ENCODE measurements at places on chromosomes 1 and 21.

- no peaks in the 10 kb centered on the region for H3K36me3 ChIP-seq
- H3K27ac ChIP-seq: no peak overlapping the region
- no peaks in the 10 kb centered on the region for H3K27me3 ChIP-seq
- no peak overlapping the region for H3K4me3 ChIP-seq
- H3K4me1 ChIP-seq: no peaks in the 10 kb centered on the region
These were observed 52.6 kb upstream of the RC3H1 start for GRCh38 chr1:174074757-174075156.

GRCh38 chr1:33743221-33743998 is 120.5 kb upstream of the HMGB4 start:
- no peaks in the 10 kb centered on the region for H3K27me3 ChIP-seq
- H3K4me3 ChIP-seq: no peak overlapping the region
- DNase-seq: no peak
- H3K27ac ChIP-seq: no peak overlapping the region
- no peaks in the 10 kb centered on the region for H3K4me1 ChIP-seq

DNA sequence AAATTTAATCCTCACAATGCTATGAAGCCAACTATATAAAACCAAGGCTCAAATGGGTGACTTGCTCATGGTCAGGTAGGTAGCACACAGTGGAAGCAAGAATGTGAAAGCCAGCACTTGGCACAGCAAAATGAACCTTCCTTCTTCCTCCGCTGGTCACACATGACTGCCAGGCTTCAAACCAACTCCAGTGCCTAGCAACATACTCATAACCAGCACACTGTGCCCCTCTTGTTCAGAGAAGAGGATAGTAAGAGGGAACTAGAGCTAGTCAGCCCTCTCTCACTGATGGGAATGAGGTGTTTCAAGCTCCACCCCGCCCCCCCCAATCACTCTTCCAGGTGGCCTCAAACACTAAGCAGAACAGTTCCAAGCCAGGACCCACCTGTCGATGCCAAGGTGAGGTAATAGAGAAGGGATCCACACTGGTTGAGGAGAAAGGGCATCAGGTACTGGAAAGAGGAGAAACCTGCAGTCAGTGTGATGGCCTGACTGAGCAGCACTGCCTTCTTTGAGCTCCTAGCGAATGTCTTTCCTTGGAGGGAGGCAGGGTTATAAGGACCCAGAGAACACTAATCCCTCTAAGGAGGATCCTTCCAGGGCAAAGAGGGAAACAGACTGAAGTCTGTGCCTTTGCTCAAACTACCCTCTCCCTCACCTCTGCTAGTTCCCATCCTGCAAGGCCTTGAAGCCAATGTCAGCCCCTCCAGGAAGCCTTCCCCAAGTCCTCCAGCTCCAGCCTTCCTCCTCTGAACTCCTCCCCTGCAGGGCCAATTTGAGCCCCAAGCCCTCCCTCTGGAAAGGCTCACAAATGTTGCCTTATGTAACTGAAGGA is 1.2 kb downstream of the TMEM234 start:
- no peak for DNase-seq
- peaks cover 6% of the 10 kb centered on the region for H3K4me1 ChIP-seq
- H3K36me3 ChIP-seq: peaks cover 4% of the 10 kb centered on the region
- H3K27ac ChIP-seq: peak overlapping the region; percentile 20
- no peaks in the 10 kb centered on the region for H3K27me3 ChIP-seq
- H3K4me3 ChIP-seq: peak overlapping the region; percentile 99

DNA sequence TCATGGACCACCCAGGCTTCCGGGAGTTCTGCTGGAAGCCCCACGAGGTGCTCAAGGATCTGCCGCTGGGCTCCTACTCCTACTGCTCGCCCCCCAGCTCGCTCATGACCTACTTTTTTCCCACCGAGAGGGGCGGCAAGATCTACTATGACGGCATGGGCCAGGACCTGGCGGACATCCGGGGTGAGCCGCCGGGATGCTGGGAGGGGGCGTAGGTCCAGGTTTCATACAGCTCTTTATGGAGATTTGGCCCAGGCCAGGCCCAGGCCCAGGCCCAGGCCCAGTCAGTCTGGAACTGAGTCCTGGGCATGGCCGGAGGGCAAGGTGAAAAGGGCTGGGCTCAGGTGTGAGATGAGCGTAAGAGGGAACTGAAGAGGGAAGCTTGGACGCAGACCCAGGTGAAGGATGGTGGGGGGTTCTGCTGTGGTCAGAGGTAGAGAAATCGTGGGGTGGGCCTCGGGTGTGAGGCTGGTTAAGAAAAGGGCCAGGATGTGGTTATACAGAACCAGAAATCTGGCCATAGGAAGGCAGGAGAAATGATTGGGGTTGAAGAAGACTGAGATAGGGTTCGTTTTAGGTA is 23.0 kb downstream of the DISP3 start:
- H3K4me1 ChIP-seq: no peaks in the 10 kb centered on the region
- no peaks in the 10 kb centered on the region for H3K27me3 ChIP-seq

GRCh38 chr21:15309721-15310120 is 244.9 kb upstream of the NRIP1 start:
- no peaks in the 10 kb centered on the region for H3K36me3 ChIP-seq
- no peaks in the 10 kb centered on the region for H3K27me3 ChIP-seq
- no peak overlapping the region for H3K4me3 ChIP-seq
- DNase-seq: no peak
- H3K27ac ChIP-seq: no peak overlapping the region

DNA sequence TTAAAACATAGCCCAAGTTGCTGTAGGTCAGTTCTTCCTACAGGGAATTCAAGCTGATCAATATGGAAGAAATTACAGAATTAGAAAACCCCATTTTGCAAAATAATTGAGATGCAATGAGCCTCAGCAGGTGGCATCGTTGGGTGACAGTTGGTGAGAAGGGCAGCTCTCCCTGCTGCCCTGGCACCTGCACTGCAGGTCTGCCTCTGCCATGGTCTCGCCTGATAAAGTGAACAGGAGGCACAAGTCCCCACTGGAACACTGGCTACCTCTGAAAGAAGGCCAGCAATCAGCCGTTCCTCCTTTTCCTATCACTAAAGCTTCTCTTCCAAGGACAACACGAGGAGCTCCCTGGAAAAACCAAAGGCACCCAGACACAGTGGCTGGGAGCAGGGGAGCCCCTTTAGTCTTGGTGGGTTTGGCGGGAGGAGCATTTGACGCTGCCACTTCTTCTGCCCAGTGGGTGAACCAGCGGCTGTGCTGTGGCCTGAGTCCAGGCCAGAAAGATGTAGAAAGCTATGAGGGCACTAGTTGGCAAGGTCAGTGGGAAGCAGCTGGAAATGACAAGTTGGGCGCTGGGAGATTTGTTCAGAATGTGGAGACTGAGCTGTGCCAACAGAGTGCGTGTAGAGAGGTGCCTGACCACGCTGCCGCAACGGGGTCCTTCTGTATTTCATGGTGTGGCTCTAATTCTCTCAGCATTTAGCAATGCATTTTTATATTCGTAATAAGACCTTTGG is 93.1 kb downstream of the RIPK4 start:
- peak; percentile 15 for DNase-seq
- no peaks in the 10 kb centered on the region for H3K27me3 ChIP-seq
- no peaks in the 10 kb centered on the region for H3K36me3 ChIP-seq
- no peak overlapping the region for H3K27ac ChIP-seq
- peaks cover 12% of the 10 kb centered on the region for H3K4me1 ChIP-seq

GRCh38 chr1:183251959-183252450 is 65.9 kb downstream of the LAMC2 start:
- no peak overlapping the region for H3K27ac ChIP-seq
- no peaks in the 10 kb centered on the region for H3K36me3 ChIP-seq
- no peaks in the 10 kb centered on the region for H3K4me1 ChIP-seq
- no peak overlapping the region for H3K4me3 ChIP-seq
- H3K27me3 ChIP-seq: no peaks in the 10 kb centered on the region
- no peak for DNase-seq

DNA sequence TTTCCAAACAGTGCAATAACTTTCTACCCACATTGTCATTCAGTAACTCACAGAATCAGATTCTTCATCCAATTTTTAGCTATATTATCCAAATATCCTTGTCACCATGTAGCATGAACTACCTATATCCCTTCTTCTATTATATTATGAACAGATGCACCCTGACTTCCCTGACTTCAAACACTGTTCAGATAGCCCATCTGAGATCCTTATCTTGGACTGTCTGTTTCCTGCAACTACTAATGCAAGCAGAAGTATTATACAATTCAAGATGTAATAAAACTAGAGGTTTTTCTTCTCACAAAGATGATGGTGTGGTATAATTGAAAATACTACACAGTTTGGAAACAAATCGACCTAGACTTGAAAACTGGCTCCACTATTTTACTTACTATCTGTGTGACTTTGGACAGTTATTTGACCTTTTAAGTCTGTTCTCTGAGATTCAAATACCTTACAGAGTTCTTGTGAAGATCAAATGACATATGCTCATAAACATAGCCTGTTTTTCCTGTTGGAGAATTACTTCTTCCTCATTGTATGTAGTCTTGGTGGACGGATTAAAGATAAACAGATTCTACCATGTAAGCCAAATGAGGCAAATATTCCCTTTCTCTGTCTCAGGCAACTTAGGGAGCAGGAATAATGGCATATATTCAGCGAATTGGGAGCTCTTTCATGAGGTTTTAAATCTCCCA is 407.9 kb upstream of the ZRANB2 start:
- DNase-seq: no peak
- no peaks in the 10 kb centered on the region for H3K27me3 ChIP-seq
- no peak overlapping the region for H3K4me3 ChIP-seq
- no peaks in the 10 kb centered on the region for H3K36me3 ChIP-seq

DNA sequence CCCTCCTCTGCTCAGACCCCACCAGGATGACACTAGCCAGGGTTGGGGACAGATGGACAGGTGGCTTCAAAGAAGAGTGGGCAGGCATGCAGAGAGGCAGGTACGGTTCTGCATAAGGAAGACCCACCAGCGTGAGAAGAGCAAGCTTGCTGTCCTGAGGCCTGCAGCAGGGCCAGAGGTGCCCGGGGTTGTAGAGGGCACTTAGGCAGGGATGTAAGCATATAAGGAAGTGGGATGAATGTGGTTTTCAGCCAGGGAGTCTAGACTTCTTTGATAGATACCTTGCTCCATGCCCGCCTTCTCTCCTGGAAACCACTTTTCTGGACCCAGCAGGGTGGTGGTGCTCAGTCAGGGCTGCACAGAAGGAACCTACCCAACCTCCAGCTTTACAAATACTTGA is 1.4 kb downstream of the TTC39A start:
- no peaks in the 10 kb centered on the region for H3K27me3 ChIP-seq
- DNase-seq: no peak
- no peak overlapping the region for H3K27ac ChIP-seq
- H3K36me3 ChIP-seq: no peaks in the 10 kb centered on the region
- H3K4me3 ChIP-seq: no peak overlapping the region

DNA sequence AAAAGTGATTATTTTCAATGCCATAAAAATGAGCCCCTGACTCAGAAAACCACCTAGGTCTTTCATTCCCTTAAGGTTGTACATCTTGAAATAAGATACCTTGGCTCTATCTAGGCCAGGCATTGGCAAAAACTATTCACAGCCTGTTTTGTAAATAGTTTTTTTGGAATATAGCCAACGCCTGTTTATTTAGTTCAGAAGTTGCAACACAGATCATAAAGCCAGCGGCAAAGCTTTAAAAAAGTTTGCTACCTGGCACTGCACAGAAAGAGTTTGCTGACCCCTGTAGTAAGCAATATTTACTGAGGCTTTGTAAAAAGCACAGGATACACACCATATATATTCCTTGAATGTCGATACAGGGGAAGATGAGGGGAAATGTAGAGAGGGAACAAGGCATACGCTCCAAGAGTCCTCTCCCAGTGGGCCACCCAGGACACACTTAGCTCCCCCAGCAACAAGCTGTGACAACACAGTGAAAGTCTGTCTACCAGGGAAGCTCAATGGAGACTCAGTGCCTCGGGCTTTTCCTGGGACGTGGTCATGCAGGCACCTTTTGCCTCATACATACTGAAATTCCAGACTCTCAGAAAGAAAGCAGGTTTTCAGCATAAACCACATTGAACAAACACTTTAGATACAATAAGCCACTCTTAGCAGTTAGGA is 20.5 kb downstream of the TARBP1 start:
- no peaks in the 10 kb centered on the region for H3K27me3 ChIP-seq
- no peaks in the 10 kb centered on the region for H3K4me1 ChIP-seq
- H3K4me3 ChIP-seq: no peak overlapping the region
- H3K36me3 ChIP-seq: peaks cover 9% of the 10 kb centered on the region

DNA sequence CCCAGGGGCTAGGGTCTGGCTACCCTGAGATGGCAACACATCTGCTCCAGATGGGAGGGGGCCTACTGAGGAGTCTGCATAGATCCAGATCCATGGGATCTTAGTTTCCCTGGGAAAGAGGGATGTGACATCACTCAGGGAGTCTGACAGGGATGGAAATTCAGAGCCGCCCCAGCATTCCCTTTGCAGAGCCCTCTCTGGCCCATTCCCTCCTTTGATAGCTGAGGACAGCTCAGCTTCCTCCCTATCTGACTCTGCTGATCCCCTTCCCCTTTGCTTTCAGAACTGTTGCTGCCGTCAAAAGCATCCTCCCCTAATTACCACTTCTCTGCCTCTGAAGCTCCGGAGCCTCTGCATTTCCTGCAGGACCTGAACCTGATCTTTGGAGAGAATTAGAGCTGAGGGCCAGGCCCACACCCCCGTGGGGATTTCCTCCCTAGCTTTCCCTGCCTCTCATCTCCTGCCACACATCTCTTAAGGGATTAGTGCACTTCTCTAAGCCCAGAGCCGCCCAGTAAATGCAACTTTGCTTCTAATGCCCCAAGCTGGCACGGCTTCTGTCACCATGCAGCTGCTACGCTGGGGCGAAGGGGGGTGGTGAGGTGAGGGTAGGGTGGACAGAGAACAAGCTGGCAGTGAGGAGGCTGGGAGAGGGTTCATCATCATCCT is 9.5 kb upstream of the ASCL5 start:
- H3K36me3 ChIP-seq: no peaks in the 10 kb centered on the region
- H3K27ac ChIP-seq: no peak overlapping the region
- H3K4me1 ChIP-seq: no peaks in the 10 kb centered on the region

DNA sequence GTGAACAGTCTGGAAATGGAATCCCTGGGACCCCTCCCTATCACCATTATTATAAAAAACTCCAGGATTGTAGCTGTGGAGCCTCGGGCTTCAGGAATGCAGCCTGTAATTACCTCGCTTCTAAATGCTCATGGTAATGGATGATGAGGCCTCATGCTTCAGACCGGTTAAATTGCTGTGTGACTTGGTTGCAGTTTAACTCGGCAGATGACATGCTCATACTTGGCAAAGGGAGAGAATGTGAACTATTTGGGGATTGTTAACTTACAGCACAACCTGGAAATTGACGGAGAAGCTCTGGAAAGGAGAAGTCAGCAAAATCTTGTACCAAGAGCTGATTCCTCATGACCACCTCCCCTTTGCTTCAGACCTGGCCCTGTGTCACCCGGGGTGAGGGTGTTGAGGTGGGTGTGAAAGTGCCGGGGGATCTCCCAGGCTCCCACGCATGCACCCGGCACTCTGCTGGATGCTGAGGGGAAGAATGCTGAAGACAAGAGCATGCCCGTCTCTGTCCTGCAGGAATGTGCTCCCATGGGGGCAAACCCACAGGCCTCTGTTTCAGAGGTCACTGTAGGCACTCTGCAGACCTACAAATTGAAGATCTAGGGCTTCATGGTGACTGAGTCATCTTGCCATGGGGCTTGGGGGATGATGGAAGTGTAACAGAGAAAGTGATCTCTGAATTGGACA is 364.8 kb downstream of the RPS6KC1 start:
- no peaks in the 10 kb centered on the region for H3K27me3 ChIP-seq
- peaks cover 6% of the 10 kb centered on the region for H3K4me1 ChIP-seq
- H3K27ac ChIP-seq: peak overlapping the region; percentile 61

- DNase-seq: no peak
- peaks cover 39% of the 10 kb centered on the region for H3K4me1 ChIP-seq
- no peaks in the 10 kb centered on the region for H3K27me3 ChIP-seq
- peak within 1 kb of the TSS; percentile 79 for H3K27ac ChIP-seq
- H3K36me3 ChIP-seq: no peaks in the 10 kb centered on the region
These were observed at the start of gene ANXA9 for GRCh38 chr1:150981805-150982712. TSS of gene ANXA9 (plus strand) at chr1:150982292. CDS start at chr1:150983106, 814 bp downstream.

GRCh38 chr1:14897080-14897449 is 256.5 kb upstream of the TMEM51 start:
- H3K27me3 ChIP-seq: no peaks in the 10 kb centered on the region
- H3K36me3 ChIP-seq: no peaks in the 10 kb centered on the region
- no peak for DNase-seq
- no peak overlapping the region for H3K27ac ChIP-seq
- H3K4me1 ChIP-seq: no peaks in the 10 kb centered on the region

Data from kidney (tissue), 22 donors.